Activated T-cell treated with anti-CD3 and anti-CD28 coated beads for 24 hours (primary cell): ENCODE measurements at places on chromosomes 13 and 19.

DNA sequence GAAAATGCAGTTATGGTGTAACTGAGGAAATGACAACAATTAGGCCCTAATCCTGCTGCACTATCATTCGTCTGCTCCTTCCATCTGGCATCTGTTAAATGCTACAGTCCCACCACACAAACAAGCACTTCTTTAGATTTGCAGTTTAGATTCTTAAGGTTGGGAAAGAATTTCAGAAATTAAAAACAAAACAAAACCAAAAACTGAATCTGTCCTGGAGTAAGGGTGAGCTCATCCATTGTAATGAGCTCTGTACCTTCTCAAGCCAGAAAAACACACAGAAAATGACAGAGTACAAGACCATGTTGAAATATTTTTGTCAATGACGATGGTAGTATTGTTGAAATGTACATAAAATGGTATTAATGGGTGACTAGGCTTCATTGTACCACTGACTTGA, 28.3 kb downstream of the SMAD9 start:
- DNase-seq = no peak

- DNase-seq = no peak
Measured at GRCh38 chr13:41411522-41411921, 45.8 kb upstream of the RGCC start.

DNA sequence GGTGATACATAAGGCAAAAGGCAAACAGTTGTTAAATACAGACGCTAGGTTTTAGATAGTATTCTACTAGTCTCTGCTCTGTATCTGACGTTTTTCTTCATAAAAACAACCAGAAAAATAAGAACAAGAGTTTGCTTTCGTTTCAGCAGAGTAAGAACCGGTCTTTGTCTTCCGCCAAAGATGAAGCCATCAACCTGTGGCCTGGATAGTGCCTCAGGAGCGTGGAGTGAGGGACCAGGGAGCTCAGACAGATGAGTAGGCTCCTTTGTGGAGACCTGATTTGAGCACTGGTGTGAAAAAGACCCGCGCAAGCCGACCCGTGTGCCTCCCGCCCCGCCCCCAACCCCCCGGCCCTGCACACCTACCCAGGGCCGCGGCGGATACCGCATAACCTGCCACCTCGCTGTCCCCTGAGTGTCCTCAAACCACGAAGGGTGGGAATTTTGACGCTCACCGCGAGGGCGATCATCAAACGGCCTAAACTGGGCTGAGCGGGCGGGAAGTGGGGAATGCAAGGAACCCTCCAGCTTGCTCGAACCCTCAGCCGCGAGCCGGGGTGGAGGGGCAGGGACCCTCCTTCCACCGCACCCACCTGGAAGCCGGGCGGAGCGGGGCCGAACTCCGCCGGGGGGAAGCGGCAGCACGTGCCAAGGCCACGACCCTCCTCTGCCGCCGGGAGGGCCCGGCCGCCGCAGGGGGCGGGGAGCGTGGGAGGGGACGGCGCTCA, 866 bp upstream of the LMO7 start:
- no peak for DNase-seq

DNA sequence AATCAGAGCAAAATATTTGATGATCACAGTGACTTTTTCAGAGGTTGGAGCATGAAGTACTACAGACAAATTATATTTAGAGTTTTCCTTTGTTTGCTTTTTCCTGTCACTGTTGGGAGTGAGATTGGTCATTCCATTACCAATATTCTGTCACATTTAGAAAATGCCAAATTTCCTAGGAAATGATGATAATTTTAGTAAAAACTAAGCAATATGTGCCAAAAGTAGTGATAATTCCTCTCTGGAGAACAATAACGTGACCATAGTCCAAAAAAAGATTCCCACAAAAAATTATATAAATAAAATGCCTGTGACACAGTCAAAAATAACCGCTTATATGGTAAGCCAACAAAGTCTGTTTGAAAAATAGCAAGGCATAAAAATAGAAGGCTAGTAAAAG, 2719.4 kb downstream of the PCDH9 start:
- DNase-seq = no peak

DNA sequence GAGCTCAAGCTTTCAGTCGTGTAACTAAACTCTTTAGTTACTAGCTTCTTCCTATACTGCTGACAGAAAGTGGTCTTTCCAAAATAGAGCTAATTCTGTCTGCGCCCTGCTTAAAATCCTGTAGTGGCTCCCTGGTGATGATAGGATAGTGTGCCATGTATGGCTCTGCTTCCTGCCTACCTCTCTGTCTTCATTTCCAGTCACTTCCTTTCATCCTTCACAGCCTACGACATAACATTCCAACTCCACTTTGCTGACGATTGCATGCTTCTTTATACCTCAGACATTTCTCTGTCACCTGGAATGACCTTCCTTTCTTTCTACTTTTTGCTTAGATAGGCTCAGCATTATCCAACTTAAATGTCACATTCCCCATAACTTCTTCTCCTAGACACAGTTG, 190.8 kb downstream of the MAB21L1 start:
- DNase-seq = no peak
